Hematopoietic multipotent progenitor cell treated with erythropoietin and hydrocortisone succinate and interleukin-3 and kit ligand, for 6 days (in vitro differentiated cells): ENCODE measurements at places on chromosomes 3 and 15.

- no peak for DNase-seq
Observed at GRCh38 chr3:139117883-139118760, 73.4 kb upstream of the PRR23C start.

GRCh38 chr3:164832216-164832615, 246.1 kb downstream of the SI start:
- no peak for DNase-seq

DNA sequence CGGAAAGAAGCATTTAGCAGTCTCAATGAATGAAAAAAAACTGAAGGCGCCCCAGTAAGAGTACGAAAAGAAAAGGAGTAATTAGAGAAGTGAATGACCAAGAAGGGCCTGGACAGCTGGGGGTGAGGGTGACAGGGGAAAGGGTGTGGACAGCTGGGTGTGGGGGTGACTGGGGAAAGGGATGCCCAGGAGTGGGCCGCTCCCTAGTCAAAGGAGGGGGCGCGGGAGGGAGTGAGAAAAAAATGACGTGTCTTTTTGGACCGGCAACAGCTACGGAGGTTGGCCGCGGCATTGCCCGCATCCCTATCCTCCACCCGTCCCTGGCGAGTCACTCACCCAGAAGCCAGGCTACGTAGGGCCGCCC, 274 bp upstream of the ZCWPW2 start:
- no peak for DNase-seq

- DNase-seq: no peak
Observed at GRCh38 chr15:98826658-98827057, 178.3 kb downstream of the IGF1R start.

GRCh38 chr3:101521211-101521701, 8.2 kb upstream of the SENP7 start:
- DNase-seq: peak; percentile 59
